Left ventricle myocardium superior (tissue), 1 donor: ENCODE measurements at places on chromosomes 4 and X. TPM values are rescaled to one million over a fixed set of nuclear protein-coding genes. Genes with fewer than 3 reads are reported as not detected.

Gene BRCC3
- 13.9 TPM for total RNA-seq

Gene ENPEP
- 2.7 TPM for total RNA-seq

Gene TEX11
- total RNA-seq = not detected

Gene TSPAN6
- total RNA-seq = 4.8 TPM

Gene UTP3
- 14.2 TPM for total RNA-seq

Gene PITX2
- total RNA-seq = 0.50 TPM

DNA sequence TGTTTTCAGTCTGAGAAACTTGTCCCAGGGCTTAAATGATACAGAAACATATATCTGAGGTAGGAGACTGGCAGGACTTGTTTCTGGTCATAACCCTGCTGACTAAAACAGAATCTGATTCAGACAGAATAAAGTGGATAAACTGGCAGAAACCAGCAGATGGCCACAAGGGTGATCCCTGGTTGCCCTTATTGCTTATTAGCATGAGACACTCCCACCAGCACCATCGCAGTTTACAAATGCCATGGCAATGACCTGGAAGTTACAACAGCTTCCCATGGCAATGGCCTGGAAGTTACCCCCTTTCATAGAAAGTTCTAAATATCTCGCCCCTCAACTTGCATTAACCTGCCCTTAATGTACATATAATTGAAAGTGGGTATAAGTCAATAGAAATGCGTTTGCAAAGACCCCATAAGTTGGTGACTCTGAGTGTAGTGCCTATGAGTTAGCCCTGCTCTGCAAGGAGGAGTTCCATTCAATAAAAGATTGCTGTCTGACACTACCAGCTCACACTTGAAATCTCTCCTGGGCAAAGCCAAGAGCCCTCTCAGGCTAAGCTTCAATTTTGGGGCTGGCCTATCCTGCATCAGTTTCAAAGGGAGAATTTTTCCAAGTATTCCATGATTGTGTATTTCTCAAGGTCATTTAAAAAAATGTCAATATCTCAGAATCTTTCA, 52.9 kb upstream of the PAGE5 start:
- no peak for DNase-seq

DNA sequence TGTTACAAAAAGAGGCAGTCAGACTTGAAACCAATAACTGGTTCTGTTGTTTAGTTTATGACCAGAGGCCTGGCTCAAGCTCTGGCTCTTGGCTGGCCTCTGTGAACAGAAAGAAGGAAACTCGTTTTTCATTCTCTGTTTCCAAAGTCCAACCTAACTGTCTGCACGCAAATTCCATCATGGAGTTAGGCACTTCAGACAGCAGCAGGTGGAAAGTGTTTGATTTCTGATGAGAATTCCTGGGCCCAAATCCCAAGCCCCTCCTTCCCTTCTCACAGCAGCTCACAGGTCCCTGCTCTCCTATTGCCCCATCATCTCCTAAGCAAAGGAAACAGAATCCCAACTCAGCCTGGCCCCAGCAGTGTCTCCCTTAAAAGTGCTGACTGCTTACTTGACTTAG, 42.8 kb upstream of the FGF16 start:
- no peak for DNase-seq

GRCh38 chr4:96916711-96917110, 1076.8 kb downstream of the PDHA2 start:
- no peak for DNase-seq

GRCh38 chr4:38832624-38833528, 23.7 kb downstream of the TLR6 start:
- DNase-seq = no peak

DNA sequence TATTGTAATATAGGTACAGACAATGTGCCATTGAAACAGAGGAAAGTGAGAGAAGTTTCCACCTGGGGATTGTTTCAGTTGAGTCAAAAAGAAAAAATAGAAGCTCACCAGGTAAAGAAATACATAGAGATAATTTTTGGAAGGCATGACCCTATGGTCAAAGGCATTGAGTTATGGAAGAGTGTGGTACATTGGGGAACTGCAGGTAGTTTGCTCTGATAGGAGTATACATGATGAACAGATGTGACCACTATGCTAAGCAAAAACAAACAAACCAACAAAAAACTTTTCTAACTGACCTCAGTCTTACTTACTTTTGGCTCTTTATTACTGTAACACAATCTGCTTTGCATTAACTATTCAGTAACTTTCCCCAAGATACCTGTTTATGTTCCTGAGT, 85.9 kb downstream of the UGT8 start:
- DNase-seq = no peak

DNA sequence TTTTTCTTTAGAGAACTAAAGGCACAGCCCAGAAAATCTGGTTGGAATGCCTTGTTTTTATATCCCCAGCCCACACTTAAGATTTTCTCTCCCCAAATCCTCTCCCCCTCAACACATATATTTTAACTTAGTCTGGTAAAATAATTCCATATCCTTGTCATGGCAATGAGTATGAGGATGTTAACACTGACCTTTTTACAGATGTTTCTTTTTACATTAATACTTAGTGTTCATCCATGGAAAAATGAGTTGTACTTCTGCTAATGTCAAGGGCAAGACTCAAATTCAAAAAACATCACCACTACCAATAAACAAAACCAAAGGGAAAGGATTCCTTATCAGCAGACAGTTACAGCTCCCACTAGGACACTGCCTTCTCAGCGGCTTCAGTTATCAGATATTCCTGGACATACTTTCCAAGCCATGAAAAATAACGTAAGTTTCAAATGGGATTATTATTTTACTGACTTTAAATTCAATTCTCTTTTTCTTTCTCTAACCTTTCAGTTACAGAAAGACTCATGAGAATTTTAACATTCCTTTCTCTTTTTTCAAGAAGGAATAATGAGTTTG, 83.3 kb downstream of the RASL11B start:
- DNase-seq = no peak

- peak; percentile 24 for DNase-seq
Measured at GRCh38 chr4:865121-865465, 39.2 kb upstream of the CPLX1 start.

DNA sequence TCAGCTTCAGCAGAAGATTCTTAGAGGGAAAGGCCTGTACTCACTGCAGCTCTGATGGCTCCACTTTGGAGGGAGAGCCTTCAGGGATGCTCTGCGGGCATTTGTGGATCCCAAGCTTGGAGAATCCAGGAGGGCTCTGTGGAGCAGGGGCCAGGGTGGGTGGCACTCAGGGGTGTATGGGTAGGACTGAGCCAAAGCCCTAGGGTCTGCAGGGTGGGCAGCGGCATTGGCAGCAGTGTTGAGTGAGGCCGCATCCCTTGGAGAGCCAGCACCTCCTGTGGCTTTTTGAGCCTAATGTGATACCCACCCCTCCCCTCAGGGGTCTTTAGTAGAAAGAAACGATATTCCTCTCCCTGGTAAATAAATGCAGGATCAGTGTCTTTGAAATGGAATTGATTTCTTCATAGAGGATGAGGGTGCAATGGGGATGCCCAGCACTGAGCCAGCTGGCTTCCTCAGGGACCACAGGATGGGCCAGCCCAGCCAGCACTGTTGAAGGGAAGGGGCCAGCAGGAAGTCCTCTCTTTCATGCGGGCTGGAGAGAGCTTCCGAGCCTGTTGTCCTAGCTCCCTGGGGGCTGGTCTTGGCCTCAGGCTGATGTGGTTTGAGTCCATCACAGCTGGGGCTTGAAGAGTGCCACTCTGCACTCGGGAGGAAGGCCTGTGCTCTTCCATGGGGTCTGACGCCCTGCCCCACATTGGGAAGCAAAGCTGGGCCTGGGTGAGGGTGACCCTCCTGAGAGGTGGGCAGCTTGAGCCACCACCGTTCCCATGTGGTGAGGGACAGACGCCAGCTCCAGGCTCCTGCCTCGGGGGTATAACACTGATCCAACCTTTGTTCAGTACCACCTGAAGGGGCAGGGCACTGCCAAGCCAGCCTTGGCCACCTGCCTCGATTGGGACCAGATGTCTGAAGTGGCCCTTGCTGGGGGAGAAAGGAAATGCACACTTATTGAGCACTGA, 49.5 kb downstream of the PSAPL1 start:
- DNase-seq = no peak

DNA sequence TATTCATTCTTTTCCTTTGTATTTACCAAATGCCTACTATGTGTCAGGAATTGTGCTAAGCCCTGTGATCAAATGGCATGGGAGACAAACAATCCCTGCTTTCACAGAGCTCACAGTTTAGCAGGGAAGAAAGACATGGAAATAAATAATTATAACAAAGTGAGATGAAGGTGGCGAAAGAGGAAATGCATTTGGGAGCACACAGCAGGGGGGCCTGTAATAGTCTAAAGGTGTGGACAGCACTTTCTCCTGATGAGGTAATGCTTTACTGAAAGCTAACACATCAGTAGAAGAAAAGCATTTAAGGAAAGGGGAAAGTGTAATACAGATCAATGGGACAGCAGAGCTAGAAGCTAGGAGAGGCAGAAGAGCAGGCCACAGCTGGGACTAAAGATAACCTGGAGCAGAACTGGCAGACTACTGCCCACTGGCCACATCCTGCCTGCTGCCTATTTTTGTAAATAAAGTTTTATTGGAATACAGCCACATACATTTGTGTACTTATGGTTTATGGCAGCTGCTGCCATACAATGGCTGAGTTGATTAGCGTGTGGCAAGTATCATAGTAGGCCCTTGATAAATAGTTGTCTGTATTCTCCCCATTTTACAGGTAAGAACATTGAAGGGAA, 67.1 kb upstream of the TAPT1 start:
- no peak for DNase-seq

DNA sequence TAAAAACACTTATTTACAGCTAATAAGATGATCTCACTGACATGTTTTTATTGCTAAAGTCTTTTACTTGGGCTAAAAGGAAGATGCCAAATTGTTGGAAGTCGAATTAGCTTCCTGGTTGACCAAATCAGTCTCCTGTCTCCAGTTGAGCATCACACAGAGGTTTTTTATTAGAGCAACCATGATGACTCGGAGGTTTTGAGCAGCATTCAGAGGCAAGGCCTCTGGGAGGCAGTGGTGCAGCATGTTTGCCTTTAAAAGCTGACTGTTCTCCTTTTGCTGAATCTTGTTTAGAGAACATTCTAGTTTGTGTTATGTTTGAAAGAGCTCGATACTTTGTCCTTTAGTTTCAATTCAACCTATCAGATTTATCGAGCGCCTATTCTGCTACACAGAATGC, 2.1 kb downstream of the UCHL1 start:
- no peak for DNase-seq

GRCh38 chr4:152029631-152030030, 268.8 kb upstream of the GATB start:
- DNase-seq = no peak

- no peak for DNase-seq
Measured at GRCh38 chrX:8179656-8180055, 8.6 kb upstream of the VCX2 start.

- DNase-seq = no peak
Measured at GRCh38 chr4:84956014-84956413, 10.5 kb downstream of the WDFY3 start.

DNA sequence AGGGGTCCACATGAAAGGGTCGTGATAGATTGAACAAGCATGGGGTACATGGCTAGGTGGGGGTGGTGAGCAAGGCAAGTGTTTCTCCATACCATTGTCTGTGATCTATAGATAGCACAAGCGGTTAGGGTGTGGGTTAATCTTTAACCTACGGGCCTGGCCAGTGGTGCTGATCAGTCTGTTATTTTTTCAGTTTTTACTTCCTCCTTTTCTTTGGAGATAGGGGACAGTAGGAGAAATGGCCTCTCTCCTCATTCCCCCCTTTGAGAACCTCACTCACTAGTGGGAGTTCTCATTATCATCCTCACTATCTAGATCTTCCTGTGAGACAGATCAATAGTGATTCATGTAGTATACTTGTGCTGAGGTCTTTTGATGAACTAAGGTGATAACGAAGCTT, 16.2 kb upstream of the GPKOW start:
- DNase-seq = no peak

DNA sequence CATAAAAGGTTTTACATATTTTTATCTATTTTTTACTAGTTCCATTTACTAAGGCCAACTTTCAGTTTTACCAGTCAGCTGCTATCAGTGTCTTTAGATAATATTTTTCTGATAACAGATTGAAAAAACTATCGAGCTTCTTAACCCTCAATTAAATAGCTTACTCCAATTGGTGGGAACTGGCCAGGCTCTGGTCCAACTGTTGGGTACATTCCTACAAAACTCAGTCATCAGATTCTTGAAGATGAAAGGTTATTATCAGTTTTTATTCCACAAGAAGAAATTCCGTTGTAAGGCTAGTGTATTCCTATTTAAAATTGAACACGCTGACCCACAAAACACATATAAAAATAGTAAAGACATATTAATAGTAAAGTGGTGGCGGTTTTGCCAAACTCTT, 346.2 kb downstream of the MAPK10 start:
- DNase-seq = no peak

- peak; percentile 91 for DNase-seq
Measured at GRCh38 chr4:7761720-7762119, 177.9 kb downstream of the AFAP1 start.

- DNase-seq = no peak
Measured at GRCh38 chr4:73485085-73485484, 3.5 kb downstream of the AFM start.
